A172 (cell line): ENCODE measurements at places on chromosomes 7 and 10.

GRCh38 chr7:67847092-67847787 is 850.6 kb downstream of the TYW1 start:
- no peak for DNase-seq

DNA sequence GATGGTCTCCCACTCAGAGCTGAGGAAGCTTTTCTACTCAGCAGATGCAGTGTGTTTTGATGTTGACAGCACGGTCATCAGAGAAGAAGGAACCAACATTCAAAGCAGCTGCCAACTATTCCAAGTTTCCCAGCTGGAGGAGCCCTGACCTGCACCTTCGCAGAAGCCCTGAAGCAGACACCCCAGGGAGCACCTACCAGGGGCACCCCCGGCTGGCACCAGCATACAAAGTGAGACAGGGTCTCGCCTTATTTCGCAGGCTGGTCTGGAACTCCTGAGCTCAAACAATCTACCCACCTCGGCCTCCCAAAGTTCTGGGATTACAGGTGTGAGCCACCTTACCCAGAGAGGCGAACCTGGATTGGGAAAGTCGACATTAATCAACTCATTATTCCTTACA is 68.6 kb downstream of the KMT2C start:
- DNase-seq, result no peak

- DNase-seq, result no peak
Observed at GRCh38 chr10:65964205-65964604, 961.6 kb upstream of the LRRTM3 start.

DNA sequence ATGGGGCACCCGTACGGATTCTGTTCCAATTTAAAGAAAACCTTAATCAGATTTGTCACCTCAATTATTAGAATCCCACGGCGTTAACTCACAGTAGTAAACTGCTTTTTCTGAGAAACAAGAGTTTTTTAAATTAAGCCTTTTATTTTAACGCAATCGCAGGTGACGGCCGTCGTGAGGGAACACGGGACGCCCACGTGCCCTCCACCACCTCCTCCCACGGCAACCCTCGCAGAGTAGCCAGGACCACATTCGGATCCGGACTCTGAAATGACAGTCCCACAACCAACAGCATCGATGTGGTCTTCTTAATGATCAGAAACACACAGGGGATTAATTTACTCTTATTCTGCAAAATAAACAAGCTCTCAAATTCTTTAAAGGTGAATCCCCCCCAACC is 22.0 kb upstream of the GPR146 start:
- DNase-seq, result no peak

DNA sequence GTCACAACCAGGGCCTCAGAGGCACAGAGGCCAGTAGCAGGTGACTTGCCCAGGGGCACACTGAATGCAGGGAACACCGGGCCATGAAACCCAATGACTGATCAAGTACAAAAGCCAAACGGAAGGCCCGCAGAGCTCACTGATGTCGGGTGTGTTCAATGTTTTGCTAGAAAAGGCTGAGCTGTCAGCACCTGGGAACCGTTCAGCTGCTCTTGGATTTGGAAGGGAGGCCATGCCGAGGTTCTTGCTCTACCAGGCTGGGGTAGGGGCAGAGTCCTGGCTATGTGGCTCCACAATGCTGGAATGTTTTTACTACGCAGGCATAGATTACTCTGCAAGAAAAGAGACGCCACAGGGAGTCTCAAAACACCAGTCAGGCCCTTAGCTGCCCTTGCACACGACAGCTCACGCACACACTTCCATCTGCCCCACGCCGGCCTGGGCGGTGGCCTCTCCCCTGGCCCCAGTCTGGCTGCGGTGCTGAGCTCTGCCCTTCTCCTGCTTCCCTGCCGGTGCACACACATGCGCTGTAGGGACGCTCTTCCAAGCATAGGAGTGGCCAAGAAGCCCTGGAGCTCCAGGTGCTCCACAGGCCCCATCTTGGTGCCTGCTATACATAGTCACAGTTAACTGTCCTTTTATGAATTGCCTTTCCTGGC is 79.9 kb downstream of the ZRANB1 start:
- DNase-seq, result no peak

DNA sequence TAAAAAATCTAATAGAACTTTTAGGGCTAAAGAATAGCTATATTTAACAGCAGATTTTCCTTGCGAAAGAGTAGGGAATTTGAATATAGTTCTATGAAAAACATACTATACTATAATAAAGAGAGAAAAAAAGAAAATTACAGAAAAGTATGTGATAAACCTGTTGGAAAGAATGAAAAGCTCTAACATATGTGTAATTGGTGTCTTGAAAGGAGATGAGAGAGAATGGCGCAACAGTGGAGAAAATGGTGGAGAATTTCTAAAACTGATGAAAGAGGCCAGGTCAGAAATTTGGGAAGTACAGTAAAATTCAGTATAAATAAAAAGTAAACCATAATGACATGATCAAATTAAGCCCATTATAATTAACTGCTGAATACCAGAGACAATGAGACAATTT is 20.8 kb upstream of the CACNA2D1 start:
- no peak for DNase-seq

DNA sequence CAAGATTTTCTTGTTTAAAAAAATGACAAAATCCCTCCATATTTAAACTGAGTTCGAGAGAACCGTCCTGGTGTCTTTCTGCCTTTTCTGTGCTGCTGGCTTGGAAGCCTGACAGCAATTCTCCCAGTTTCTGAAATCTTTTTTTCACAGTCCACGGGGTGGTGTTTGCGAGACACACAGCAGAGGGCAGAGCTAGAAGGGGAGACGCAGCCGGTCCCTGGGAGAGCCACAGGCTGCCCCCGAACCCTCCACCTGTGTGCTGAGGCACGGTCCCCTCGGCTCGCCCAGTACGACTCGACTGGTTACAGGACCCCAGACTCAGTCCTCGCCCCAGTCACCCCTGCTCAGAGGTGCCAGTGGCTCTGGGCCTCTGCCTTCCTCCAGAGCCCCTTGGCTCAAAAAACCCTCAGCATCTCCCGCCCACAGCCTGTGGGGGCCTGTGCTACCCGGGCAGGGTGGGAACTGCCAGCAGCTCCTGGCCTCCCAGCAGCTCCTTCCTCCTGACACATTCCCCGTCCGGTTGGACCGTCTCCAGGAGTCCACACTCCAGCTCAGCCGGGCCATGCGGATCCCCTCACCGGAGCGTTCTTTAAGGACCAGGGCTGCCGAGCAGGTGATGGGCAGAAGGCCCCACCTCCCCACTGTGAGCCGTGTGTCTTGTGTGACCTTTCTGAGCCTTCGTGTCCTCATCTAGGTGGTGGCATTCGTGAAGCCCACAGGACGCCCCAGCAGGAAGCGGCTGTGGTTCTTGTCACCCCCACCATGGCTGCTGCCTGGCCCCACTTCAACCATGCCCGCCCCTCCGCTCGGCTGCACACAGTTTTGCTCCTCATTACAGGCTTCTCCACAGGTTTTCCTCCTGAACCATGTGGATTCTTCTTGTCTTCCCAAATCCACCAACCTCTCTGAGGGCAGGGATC is 52.3 kb upstream of the EN2 start:
- no peak for DNase-seq

- DNase-seq, result no peak
Observed at GRCh38 chr10:5387169-5387568, 17.5 kb downstream of the TUBAL3 start.

GRCh38 chr7:31761646-31762045 is 74.6 kb downstream of the PPP1R17 start:
- no peak for DNase-seq

GRCh38 chr10:52703451-52703850 is 69.1 kb downstream of the MBL2 start:
- no peak for DNase-seq

DNA sequence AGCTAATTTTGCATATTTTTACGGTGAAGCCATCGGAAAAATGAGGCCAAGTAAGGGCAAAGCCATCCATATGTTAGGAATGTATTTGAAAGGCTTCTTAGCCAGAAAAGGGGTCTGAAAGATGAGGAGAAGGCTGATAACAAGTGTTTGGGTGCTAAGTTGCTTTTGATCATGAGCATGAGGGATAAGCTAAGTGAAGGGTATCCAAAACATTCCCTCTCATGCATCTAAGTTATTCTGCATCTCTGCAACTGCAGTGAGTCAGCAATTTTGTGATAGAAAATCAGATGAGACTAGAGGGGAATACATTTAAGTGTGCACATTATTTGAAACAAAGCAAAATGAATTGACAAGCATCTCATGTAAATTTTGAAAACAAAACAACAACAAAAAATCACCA is 282.8 kb downstream of the GPR158 start:
- DNase-seq, result no peak

DNA sequence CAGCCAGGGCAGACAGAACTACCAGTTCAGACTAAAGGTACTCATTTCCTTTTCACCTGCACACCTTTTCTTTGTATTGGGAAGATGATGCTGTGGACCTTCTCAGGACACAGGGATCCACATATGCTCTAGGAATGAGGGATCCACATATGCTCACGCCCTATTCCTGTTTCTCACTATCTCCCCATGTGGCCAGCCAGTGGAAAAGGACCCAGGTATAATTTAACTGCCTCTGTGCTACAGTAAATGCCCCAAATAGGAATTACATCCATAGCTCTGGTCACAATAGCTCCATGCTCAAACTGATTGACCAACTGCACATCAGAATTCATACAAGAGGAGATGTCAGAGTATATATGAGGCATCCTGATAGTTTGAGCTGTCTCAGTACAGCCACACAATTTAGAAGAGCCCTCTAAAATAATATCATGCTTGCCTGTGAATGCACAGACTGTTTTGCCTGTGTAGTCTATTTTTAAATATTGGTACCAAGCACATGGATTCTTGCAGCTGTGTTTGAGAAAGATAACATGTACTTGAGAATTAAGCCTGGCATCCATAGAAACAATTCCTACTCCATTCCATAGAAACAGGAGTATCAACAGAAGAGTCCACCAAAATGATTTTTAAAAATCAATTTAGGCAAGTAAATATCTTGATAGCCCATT is 43.7 kb downstream of the CTTNBP2 start:
- no peak for DNase-seq

DNA sequence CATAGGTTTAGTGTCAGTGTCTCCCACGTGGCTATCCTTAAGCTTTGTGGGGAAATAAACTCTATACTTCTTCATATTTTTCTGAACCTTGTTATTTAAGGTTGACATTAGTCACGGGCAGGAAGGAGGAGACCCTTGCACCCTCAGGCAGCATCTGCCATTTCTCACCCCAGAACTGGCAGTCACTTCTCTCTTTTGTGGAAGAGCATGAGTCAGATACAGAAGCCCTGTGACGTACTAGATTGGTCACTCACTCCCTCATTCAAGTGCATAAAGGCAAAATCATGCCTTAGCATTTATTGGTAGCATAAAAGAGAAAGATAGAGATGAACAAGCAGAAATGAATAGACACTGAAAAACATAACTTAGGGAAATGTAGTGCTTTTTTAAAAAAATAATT is 206.0 kb upstream of the MDFIC start:
- peak; percentile 40 for DNase-seq

DNA sequence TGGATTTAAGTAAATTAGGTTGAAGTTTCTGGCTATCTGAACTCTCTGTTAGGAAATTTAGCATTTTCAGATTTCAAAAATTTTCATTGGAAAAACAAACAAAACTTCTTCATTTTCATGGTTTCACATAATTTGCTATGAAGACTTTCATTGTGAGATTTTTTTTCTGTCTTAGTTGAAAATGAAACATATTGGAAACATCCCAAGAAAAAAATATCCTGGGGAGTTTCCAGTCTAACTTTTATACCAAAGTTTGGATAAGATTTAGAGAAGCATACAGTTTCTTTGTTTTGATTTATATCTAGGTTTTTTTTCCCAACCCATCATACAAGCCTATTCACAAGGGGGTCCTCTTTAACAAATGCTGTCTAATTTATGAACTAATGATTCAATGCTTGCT is 300.5 kb upstream of the SEMA3A start:
- no peak for DNase-seq

DNA sequence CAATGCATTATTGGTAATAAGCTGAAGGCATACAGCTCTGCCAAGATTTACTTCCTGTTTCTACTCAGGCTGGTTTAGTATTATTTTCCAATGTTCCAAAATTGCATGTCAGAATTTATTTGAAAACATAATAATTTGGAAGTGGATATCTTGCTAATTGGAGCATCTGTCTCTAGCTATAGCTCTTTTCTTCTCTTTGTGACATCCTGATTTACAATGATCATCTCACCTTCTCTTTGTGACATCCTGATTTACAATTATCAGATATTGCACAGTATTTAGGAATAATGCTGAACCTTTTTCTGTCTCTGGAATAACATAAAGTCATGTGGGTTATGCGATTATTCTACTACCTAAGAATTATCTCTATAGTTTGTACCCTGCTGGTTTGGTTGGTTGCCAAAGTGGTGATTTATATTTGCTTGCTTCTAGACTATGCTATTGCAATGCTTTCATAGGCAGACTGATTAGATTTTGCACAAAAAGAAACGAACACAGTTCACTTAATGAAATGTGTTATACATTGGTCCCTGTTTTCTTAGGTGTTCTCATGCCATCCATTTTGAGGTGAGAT is 44.3 kb upstream of the CABCOCO1 start:
- no peak for DNase-seq

- DNase-seq, result no peak
Observed at GRCh38 chr7:141754939-141755338, 9.0 kb upstream of the TAS2R3 start.

- no peak for DNase-seq
Observed at GRCh38 chr10:122139627-122140170, 131.4 kb upstream of the BTBD16 start.

DNA sequence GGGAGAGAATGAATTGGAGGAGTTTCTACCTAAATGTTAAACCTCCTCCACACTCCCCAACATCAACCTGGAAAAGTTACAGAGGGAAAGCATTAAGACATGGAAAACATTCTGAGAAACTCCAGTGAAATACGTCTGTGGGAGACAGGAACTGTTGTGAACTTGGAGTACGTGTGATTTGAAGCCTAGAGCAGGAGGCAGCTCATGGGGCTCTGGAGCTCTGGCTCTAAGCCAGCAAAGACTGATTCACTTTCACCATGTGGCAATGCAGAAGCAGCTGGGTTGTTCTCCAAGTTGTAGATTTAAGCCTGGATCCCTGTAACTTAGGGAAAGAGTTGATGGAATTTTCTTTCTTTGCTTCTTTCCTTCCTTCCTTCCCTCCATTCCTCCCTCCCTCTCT is 503.2 kb downstream of the NRG3 start:
- DNase-seq, result peak; percentile 65

DNA sequence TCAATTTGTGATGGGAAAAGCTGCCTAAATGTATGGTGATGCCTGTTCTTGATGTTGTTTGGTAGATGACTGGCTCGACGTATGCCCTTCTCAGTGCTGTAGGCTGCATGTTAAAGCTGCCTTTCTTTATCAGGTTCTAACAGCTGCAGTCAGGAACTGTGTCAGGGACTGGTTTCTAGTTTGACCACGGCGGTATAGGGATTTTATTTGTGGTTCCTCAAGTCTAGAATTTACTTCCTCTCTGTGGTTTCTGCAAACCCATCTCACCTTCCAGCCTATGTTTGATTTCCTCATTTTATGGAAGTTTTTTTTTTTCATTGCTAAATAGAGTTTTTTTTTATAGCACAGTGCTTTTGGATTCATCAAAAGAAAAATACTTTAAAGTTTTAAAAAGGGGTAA is 26.5 kb downstream of the LMTK2 start:
- DNase-seq, result peak; percentile 62
